ENCODE measurements at places on chromosomes 12 and 14. TPM values are rescaled to one million over a fixed set of nuclear protein-coding genes. Genes with fewer than 3 reads are reported as not detected.

Gene B4GALNT1
- total RNA-seq = 83.9 TPM

Gene ZBTB1
- total RNA-seq = 16.6 TPM

Gene GYS2
- total RNA-seq = not detected

Gene MGAT4C
- 0.98 TPM for total RNA-seq

Gene FAM90A1
- total RNA-seq = 0.54 TPM

Gene SALL2
- 62.9 TPM for total RNA-seq

- no peak for DNase-seq
Observed at GRCh38 chr14:58864751-58865513, 227.2 kb downstream of the DACT1 start.

DNA sequence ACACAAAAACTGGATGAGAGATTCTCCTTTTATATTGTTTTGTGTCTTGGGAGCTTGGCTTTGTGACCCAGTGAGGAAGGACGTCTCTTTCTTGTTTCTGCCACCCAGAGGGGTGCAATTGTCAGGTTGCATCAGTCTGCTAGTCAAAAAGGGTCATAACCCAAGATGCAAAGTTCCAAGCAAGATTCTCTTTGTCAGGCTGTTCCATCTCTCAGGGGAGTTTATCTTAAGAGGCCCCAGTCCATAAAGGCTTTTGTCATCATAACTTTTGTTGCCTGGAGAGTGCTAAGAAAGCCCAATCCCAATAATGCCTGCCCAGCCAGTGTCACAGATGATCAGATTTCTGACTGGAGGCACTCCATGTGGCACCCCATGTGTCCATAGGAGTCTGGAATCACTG lies 444.9 kb downstream of the TRHDE start:
- no peak for DNase-seq

DNA sequence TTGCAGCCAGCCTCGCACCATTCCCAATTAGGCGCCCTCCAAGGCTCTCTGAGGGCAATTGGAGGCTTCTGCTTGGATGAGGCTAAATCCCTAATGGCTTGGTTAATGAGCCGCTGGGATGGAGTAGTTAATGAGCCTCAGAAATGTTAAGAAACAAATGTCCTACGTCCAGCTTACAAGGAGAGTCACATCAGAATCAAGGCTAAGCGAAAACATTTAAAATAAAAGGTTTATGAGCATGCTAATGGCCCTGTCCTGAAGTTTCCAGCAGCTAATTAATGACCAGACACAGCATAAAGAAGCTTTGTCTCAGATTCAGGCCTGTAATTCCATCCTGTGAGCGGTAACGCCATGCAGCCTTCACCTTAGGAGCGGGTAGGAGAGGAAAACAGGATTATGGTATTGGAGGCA lies 200.7 kb upstream of the BCL2L14 start:
- no peak for DNase-seq

GRCh38 chr12:106284358-106285105 lies 18.0 kb upstream of the TCP11L2 start:
- DNase-seq = no peak

DNA sequence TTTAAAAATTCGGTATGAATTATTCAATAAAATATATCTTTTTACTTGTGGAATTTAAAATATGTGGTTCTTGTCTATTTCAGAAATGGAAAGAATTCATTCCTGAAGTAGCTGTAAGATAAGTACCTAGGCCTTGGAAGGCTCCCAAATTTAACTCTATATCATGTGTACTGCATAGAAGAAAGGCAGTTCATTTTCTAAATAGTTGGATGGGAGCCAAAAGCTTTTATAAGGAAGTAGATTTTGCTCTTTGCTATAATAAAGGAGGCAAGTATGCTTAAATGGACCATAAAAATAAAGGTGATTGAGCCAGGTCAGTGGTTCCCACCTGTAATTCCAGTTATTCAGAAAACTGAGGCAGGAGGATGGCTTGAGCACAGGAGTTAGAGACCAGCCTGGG lies 187.5 kb downstream of the ATXN7L3B start:
- DNase-seq = no peak

DNA sequence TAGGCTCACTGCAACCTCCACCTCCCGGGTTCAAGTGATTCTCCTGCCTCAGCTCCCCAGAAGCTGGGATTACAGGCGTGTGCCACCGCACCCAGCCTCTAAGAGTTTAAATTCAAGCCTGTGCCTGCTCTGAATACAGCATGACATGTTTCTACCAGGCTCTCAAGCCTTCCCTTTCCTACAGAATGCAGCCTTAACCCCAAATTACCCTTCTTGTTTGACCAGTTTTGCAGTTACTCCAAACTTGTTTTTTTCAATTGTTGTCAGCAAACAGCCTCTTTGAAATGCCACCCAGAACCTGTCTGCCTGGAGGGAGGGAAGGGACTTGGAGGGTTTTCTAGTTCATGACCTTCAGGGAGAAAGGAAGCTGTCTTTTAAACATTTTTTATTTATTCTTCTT lies 15.4 kb downstream of the GLTP start:
- DNase-seq = no peak

DNA sequence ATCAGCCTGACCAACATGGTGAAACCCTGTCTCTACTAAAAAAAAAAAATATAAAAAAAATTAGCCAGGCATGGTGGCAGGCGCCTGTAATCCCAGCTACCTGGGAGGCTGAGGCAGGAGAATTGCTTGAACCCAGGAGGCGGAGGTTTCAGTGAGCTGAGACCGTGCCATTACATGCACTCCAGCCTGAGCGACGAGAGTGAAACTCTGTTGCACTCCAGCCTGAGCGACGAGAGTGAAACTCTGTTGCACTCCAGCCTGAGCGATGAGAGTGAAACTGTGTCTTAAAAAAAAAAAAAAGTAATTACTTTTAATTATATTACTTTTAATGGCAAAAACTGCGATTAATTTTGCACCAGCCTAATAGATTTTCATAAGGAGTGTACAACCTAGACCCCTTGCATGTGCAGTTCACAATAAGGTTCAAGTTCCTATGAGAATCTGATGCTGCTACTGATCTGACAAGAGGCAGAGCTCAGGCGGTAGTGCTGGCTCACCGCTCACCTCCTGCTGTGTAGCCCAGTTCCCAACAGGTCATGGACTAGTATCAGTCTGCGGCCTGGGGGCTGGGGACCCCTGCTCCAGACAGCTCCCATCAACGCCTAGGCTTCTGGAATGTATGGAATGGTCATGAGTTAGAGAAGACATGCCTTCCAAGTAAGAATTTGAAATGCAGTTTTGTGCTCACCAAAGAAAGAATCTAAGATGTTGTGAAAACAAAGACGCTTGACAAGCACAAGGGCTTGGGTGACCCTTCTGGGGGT lies 10.1 kb downstream of the LTB4R start:
- no peak for DNase-seq

Data from glutamatergic neuron (in vitro differentiated cells).